NCI-H1105 (cell line): ENCODE measurements at places on chromosomes 16 and 17.

GRCh38 chr17:78524870-78525510 is 52.2 kb downstream of the DNAH17 start:
- no peak for DNase-seq

DNA sequence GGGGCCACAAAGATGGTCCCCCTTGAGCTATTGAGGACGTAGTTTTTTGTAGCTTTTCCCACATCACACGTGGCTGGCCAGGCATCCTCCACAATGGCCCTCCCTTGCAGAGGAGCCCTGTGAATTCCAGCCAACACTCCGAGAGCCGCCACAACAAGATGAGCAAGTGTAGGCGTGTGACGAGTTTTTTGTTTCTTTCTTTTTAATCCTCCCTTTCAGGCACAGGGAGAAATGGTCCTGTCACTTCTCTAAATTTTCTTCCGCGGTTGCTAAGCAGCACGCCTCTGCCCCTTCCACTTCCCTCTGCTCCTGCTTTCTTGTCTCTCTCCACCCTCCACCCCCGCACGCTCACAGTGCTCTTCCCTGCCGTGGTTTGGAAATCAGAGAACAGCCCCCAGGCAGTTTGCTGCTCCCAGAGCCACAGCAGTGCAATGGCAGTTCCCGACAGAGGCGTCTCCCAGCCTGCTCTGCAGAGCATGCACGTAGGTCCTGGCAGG is 68.0 kb upstream of the MRTFB start:
- DNase-seq, result no peak

GRCh38 chr17:75639327-75639726 is 6.1 kb downstream of the SMIM5 start:
- DNase-seq, result no peak

DNA sequence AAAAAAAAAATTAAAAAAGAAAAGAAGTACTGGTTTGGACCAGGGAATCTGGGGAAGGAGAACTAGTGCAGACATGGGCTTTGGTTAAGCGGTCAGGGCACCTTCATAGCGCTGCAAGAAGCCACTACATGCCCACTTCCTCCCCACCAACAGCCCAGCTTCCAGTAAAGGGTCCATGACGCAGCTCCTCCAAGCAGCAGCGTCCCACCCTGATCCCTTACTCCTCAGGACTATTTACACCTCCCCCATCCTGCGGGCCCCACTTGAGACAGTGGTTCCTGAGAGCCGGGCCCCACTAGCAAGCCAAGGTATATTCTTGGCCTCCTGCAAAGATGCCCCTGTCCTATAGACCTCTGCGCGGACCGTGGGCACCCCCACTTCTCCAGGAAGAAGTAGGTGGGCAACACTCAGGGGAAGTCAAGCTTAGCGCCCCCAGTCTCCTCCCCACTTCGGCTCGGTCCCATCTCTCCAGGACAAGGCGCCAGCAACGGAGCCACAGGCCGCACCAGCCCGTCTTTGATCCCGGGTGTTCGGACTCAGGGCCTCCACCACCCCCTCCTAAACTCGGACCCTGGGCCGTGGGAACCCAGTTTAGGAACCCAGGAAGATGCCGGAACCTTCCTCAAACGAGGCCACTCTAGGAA is 913 bp upstream of the PRR14 start:
- no peak for DNase-seq

DNA sequence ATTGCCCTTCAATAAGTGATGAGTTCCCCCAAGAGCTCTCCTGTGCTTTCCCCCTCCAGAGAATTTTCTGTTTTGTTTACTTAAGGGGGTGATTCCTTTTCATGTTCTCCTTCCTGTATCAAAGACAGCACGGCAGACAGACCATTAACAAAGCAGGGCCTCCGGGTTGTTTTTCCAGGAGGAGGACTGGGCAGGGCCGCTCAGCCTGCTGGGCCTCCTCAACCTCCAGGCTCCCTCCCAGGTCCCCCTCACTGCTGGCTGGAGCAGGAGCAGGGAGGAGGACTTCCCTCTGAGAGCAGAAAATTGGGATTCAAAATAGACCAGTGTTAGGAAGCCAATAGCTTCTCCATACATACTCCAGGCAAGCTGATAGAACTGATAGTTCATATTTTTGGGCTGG is 20.4 kb downstream of the SDK2 start:
- no peak for DNase-seq

DNA sequence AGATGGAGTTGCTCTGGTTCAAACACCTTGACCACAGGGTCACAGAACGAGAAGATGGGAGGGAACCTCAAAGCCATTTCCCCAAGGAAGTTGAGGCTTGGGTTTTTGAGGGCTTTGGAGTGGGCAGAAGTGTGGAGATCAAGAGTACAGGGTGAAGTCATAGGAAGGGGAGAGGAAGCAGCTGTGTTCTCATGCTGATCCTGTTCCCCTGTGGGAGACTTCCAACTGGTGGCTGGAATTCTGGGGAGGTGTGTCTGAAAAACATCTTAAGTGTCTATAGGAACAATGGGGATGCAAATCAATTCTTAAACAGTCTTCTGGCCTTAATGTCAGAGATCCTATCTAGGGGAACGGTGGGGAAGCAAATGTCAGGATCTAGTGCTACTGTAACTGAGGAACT is 38.8 kb upstream of the HSBP1 start:
- no peak for DNase-seq

DNA sequence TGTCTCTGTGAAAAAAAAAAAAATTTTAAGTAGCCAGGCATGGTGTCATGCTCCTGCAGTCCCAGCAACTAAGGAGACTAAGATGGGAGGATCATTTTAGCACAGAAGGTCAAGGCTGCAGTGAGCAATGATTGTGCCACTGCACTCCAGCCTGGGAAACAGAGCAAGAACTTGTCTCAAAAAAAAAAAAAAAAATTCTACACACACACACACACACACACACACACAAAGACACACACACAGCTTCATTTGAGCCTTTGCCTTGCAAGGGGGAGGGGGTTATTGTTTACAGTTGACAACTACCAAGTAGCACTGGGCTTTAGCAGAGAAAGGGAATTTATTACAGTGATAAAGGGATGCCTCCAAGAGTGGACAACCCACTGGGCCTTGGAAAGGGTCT is 4.9 kb upstream of the POLR3E start:
- DNase-seq, result no peak

GRCh38 chr16:52558448-52558847 is 11.5 kb upstream of the TOX3 start:
- no peak for DNase-seq

- no peak for DNase-seq
Observed at GRCh38 chr16:24077966-24078365, 178.2 kb upstream of the CACNG3 start.

DNA sequence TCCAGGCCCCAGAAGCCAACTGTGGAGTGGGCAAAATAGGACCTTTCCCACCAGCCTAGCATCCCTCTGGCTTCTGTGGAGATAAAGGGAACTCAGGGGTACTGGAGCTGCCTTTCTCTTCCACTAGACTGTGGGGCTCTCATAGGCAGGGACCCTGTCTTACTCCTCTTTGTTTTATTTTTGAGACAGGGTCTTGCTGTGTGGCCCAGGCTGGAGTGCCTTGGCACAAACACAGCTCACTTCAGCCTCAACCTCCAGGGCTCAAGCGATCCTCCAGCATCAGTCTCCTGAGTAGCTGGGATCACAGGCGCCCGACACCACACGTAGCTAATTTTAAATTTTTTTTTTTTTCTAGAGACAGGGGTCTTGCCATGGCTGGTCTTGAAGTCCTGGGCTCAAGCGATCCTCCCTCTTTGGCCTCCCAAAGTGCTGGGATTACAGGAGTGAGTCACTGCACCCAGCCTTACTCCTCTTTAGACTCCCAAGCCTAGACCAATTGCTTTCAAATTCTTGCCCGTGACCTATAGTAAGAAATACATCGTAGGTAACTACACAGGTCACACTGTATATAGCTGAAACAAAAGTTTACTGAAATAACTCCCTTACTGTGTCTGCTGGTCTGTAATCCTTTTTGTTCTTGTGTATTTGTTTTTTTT is 2.6 kb downstream of the RAI1 start:
- no peak for DNase-seq

GRCh38 chr16:86545954-86546637 is 8.9 kb downstream of the MTHFSD start:
- no peak for DNase-seq

DNA sequence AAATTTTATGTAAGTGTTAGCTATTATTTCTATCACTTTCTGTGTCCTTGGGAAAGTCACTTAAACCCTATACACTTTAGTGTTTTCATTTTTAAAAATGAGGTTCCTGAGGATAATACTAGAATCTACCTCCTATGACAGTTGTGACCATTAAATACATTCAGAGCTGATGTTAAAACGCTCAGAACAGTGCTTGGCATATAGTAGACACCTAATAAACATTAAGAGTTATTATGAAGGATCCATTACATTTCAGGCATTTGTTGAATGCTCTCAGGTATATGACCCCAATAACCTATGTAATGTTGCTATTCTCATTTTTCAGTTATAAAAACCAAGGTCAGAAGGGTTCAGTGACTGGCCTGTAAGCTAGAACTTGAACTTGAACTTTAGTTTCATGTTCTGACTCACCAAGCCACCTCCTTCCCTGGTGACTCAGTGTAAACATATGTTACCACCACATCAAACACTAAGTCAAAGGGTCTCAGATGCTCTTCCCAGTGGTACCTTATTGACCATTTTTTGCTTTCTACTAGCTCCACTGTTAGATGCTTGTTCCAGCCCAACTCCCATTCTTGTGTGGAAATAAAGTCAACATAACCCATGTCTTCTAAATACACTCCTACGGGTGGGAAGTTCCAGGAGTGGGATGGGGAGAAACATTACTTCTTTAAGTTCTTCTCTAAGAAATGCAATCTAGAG is 47.6 kb downstream of the HSD17B2 start:
- no peak for DNase-seq

GRCh38 chr17:21268596-21269188 is 15.5 kb upstream of the NATD1 start:
- no peak for DNase-seq

GRCh38 chr17:76440751-76441362 is 12.1 kb downstream of the UBE2O start:
- no peak for DNase-seq

GRCh38 chr16:6946802-6947201 is 385.8 kb upstream of the RBFOX1 start:
- no peak for DNase-seq

GRCh38 chr17:41917679-41918313 is 955 bp downstream of the ACLY start:
- DNase-seq, result peak; percentile 57

- DNase-seq, result no peak
Observed at GRCh38 chr16:58127033-58127556, 2.1 kb downstream of the CFAP20 start.

- peak; percentile 82 for DNase-seq
Observed at GRCh38 chr17:29591737-29592608, 959 bp upstream of the ANKRD13B start.

DNA sequence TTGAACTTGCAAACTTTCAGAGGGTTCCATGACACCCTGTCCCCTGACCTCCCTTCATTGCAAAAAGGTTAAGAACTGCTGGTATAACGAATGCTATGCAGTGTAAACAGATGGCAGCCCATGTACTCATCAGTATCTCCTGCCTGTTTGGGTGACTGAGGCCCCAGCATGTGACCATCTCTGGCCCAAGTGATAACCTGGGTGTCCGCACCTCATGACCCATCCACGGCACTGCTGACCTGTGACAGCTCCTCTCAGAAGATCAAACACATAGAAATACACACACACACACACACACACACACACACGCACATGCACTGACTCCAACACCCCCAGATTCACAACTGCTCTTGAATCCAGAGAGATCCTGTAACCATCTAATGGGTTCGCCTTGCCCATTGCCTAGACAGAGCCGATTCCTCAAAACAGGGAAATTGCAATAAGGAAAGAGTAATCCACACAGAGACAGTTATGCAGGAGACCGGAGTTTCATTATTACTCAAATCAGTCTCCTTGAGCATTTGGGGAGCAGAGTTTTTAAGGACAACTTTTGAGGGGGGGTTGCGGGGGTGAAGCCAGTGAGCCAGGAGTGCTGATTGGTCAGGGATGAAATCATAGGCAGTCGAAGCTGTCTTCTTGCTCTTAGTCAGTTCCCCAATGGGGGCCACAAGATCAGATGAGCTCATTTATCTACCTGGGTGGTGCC is 11.3 kb upstream of the PHOSPHO1 start:
- DNase-seq, result no peak

DNA sequence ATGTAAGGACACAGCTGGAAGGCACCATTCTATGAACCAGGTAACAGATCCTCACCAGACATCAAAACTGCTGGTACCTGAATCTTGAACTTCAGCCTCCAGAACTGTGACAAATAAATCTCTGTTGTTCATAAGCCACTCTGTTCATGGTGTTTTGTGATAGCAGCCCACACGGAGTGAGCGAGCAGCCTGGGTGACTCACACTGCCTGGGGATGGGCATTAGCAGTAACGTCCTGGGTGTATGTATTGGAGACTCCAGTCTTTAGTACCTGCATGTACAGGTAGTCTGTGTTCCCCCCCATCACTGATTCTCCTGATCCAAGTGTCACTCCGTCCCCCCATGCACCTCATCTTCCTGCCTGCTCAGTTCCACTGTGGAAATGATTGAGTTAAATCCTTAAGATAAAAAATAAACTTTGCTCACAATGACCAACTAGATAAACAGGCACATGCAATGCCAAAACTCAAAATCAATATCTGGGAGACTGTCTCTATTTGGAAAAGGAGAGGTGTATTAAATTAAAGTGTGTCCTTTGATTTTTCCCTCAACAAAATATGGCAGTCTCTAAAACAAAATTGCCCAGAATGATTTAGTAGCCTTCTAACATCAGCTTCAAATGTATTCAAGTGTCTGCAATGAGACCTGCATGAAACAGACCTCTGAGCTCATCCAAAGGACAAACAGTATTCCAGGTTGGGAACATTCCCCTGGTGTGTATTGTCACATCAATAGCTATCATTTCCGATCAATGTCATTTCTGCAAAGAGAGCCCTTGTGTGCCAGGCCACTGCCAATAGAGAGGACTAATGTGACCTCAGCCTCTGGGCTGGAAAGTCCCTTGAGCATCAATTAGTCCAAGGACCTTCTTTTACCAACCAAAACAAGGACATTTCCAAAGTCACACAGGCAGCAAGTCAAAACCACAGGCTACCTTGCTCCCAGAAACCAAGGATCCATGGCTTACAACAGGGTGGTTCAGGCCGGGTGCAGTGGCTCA is 12.2 kb upstream of the VAT1L start:
- no peak for DNase-seq

GRCh38 chr17:38881600-38882191 is 11.8 kb downstream of the LASP1 start:
- DNase-seq, result no peak

GRCh38 chr17:76612977-76613851 is 27.6 kb upstream of the ST6GALNAC2 start:
- no peak for DNase-seq

- no peak for DNase-seq
Observed at GRCh38 chr17:14935139-14935841, 329.8 kb downstream of the PMP22 start.
